ENCODE measurements at places on chromosomes 2 and 18. TPM values are rescaled to one million over a fixed set of nuclear protein-coding genes. Genes with fewer than 3 reads are reported as not detected.

The TEX44 gene
- not detected for total RNA-seq

The STON1 gene
- 1.8 TPM for total RNA-seq

The B3GNT7 gene
- total RNA-seq: 0.29 TPM

The CCDC85A gene
- 5.6 TPM for total RNA-seq

The CPLX4 gene
- total RNA-seq: not detected

The OSR1 gene
- total RNA-seq: 3.2 TPM

The ALK gene
- not detected for total RNA-seq

The NEU4 gene
- total RNA-seq: 18.0 TPM

The CABYR gene
- total RNA-seq: not detected

The IL1RN gene
- total RNA-seq: 0.24 TPM

The RRM2 gene
- 1.3 TPM for total RNA-seq

The TOGARAM2 gene
- 28.6 TPM for total RNA-seq

The SCN7A gene
- 3.9 TPM for total RNA-seq

The PLCD4 gene
- total RNA-seq: 47.9 TPM

The NAT8 gene
- not detected for total RNA-seq

The C2orf76 gene
- total RNA-seq: 4.8 TPM

The PRLH gene
- not detected for total RNA-seq

The PSMD1 gene
- 156 TPM for total RNA-seq

The FBXO36 gene
- total RNA-seq: 0.99 TPM

The SESTD1 gene
- total RNA-seq: 18.3 TPM

The TEKT4 gene
- total RNA-seq: 0.19 TPM

The DES gene
- total RNA-seq: 14,820 TPM

The HAAO gene
- 4.9 TPM for total RNA-seq

The EDAR gene
- not detected for total RNA-seq

The GPR55 gene
- total RNA-seq: not detected

The TRIM43 gene
- not detected for total RNA-seq

The CHST10 gene
- 3.1 TPM for total RNA-seq

The SATB2 gene
- total RNA-seq: 1.9 TPM

The WDPCP gene
- 9.3 TPM for total RNA-seq

The FZD7 gene
- total RNA-seq: 32.1 TPM

The CAB39 gene
- 107 TPM for total RNA-seq

The KIF5C gene
- 0.22 TPM for total RNA-seq

The MC5R gene
- total RNA-seq: not detected

The GAREM2 gene
- 3.3 TPM for total RNA-seq

The SERPINB10 gene
- total RNA-seq: 0.39 TPM

The RTP5 gene
- total RNA-seq: not detected

The PAX8 gene
- total RNA-seq: 0.19 TPM

The LCT gene
- 0.04 TPM for total RNA-seq

The OR6B2 gene
- total RNA-seq: not detected

The RESP18 gene
- total RNA-seq: not detected

The IAH1 gene
- total RNA-seq: 46.4 TPM

The RNF125 gene
- total RNA-seq: 1.3 TPM

Measured in psoas muscle (tissue), 8 donors.